ENCODE measurements at places on chromosomes 13 and 19. TPM values are rescaled to one million over a fixed set of nuclear protein-coding genes. Genes with fewer than 3 reads are reported as not detected.

The SERP2 gene
- total RNA-seq: not detected

The KRTDAP gene
- total RNA-seq: not detected

The CBY2 gene
- not detected for total RNA-seq

The SHKBP1 gene
- total RNA-seq: 122 TPM

The C19orf25 gene
- 58.3 TPM for total RNA-seq

The KLF5 gene
- 4.7 TPM for total RNA-seq

The BICRA gene
- 35.5 TPM for total RNA-seq

The ZNF566 gene
- total RNA-seq: 24.2 TPM

The FPR2 gene
- total RNA-seq: not detected

The CILP2 gene
- total RNA-seq: 0.31 TPM

The CCDC70 gene
- total RNA-seq: not detected

The SMAD9 gene
- not detected for total RNA-seq

The CHMP2A gene
- total RNA-seq: 59.2 TPM

The PNMA8B gene
- total RNA-seq: 1.6 TPM

The ENOX1 gene
- total RNA-seq: not detected

The SPACA4 gene
- not detected for total RNA-seq

The FFAR1 gene
- not detected for total RNA-seq

The CYP4F2 gene
- total RNA-seq: not detected

The ZNF700 gene
- 24.0 TPM for total RNA-seq

The SIGLEC5 gene
- not detected for total RNA-seq

The CHAF1A gene
- 10.9 TPM for total RNA-seq

The EHD2 gene
- not detected for total RNA-seq

The CEBPA gene
- 0.99 TPM for total RNA-seq

The TEX29 gene
- 0.96 TPM for total RNA-seq

The APOE gene
- total RNA-seq: 3.6 TPM

The C19orf85 gene
- not detected for total RNA-seq

The FPR1 gene
- not detected for total RNA-seq

The LIG4 gene
- total RNA-seq: 12.4 TPM

The ZIC5 gene
- not detected for total RNA-seq

The PTH2 gene
- not detected for total RNA-seq

The CEACAM18 gene
- not detected for total RNA-seq

The KLK15 gene
- not detected for total RNA-seq

The C5AR2 gene
- total RNA-seq: 0.29 TPM

The MCEMP1 gene
- not detected for total RNA-seq

The SOX21 gene
- total RNA-seq: not detected

The CPB2 gene
- total RNA-seq: not detected

The CNMD gene
- not detected for total RNA-seq

The OR7C1 gene
- total RNA-seq: not detected

The TYROBP gene
- total RNA-seq: 5.8 TPM

The ZNF565 gene
- 7.2 TPM for total RNA-seq

The SLC25A41 gene
- total RNA-seq: 0.62 TPM

The VAV1 gene
- total RNA-seq: 79.5 TPM

The CEACAM21 gene
- total RNA-seq: 59.1 TPM

The SIGLEC8 gene
- not detected for total RNA-seq

The CD22 gene
- total RNA-seq: 21.1 TPM

The PLPPR3 gene
- total RNA-seq: not detected

The ATXN8OS gene
- not detected for total RNA-seq

The ZFR2 gene
- 0.75 TPM for total RNA-seq

The STAP2 gene
- 2.3 TPM for total RNA-seq

The ZNF98 gene
- total RNA-seq: not detected

The ZNF20 gene
- 7.4 TPM for total RNA-seq

The VSTM2B gene
- total RNA-seq: not detected

The WTIP gene
- total RNA-seq: 0.88 TPM

The TMPRSS9 gene
- not detected for total RNA-seq

The CAB39L gene
- 9.2 TPM for total RNA-seq

The ERICH4 gene
- total RNA-seq: not detected

The OSCAR gene
- total RNA-seq: 0.33 TPM

The PDE4C gene
- not detected for total RNA-seq

The IGSF23 gene
- not detected for total RNA-seq

Measured in naive thymus-derived CD8-positive, alpha-beta T cell (primary cell).